ENCODE measurements at places on chromosomes 5 and 9. TPM values are rescaled to one million over a fixed set of nuclear protein-coding genes. Genes with fewer than 3 reads are reported as not detected.

- H3K27ac ChIP-seq: peak overlapping the region; percentile 92
- H3K36me3 ChIP-seq: no peaks in the 10 kb centered on the region
- H3K4me1 ChIP-seq: peaks cover 53% of the 10 kb centered on the region
- H3K27me3 ChIP-seq: no peaks in the 10 kb centered on the region
- no peak for DNase-seq
- no peak overlapping the region for H3K4me3 ChIP-seq
Measured at GRCh38 chr5:150134198-150134588, 21.5 kb downstream of the PDGFRB start.

- H3K27me3 ChIP-seq: no peaks in the 10 kb centered on the region
- DNase-seq: no peak
- no peaks in the 10 kb centered on the region for H3K36me3 ChIP-seq
- H3K4me1 ChIP-seq: no peaks in the 10 kb centered on the region
Measured at GRCh38 chr5:166881802-166882201, 1409.6 kb upstream of the WWC1 start.

The KCNN2 gene
- total RNA-seq: 4.7 TPM

The UHRF2 gene
- 19.7 TPM for total RNA-seq

DNA sequence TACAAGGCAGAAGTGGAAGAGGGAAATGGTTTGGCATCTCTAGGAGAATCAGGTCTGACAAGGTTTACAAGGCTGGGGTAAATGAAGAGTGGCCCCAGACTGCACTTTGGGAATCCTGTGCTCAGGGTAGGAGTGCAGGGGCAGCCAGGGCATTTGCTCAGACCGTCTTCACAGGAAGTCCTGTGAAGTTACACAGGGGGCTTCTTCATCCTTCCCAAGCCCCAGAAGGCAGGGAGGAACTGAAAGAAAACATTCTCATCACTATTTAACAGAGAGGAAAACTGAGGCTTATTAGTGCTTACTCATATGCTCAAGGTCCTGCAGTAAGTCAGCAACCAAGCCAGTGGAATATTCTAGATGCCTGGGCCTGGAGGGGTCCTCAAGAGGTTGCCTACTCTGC is 80.7 kb downstream of the NRG2 start:
- no peaks in the 10 kb centered on the region for H3K36me3 ChIP-seq
- H3K27ac ChIP-seq: no peak overlapping the region
- H3K4me3 ChIP-seq: no peak overlapping the region
- DNase-seq: no peak
- no peaks in the 10 kb centered on the region for H3K27me3 ChIP-seq
- peaks cover 27% of the 10 kb centered on the region for H3K4me1 ChIP-seq

DNA sequence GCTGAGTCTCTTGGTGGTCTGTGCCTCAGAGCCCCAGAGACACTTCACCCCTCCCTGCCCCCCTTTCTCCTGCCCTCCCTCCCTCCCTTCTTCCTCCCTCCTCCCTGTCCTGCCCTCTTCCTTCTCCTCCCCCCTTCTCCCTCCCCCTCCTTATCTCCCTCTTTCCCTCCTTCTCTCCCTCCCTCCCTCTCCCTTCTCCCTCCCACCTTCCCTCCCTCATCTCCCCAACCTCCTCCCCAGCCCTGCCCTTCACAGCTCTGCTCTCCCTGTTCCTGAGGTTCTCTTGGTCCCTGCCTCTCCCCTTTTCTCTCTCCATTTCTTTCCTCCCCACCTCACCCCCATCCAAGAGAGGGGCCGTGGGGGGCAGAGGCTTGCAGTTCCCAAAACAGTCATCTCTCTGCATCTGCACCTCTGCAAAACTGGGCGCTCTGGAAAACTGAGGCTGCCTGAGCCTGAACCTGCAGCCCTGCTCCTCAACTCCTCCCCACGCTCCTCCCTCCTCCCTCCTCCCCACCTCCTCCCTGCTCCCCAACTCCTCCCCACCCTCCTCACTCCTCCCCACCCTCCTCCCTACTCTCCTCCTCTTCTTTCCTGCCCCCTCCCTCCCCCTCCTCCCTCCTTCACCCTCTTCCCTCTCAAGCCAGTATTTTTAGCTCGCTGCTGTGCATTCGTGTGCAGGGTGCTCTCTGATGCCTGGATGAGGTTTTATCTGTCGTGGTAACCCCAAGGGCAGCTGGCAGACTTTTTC is 219.1 kb downstream of the C9orf50 start:
- no peaks in the 10 kb centered on the region for H3K27me3 ChIP-seq
- peaks cover 20% of the 10 kb centered on the region for H3K4me1 ChIP-seq
- peak overlapping the region; percentile 68 for H3K27ac ChIP-seq
- no peak overlapping the region for H3K4me3 ChIP-seq
- no peak for DNase-seq

DNA sequence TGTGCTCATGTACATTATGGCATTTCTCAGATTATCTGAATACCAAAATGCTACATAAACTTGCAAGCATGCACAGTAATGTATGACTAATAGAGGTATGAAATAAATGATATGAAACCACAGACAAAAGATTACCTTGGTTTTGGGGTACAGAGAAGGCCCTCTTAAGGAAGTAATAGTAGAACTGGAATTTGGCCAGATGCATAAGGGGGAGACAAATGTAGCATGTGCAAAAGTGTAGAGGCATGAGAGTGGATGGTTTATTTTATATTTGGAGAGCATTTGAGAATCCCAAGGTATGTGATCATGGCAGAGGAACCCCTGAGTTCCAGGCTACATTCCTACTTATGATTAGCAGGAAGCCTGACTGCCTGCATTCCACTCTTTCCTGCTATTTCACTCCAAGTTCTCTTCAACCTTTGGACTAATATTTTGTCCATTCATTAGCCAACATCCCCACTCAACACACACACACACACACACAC is 74.2 kb downstream of the MAMDC2 start:
- H3K4me3 ChIP-seq: no peak overlapping the region
- peaks cover 4% of the 10 kb centered on the region for H3K36me3 ChIP-seq
- no peak overlapping the region for H3K27ac ChIP-seq
- peaks cover 8% of the 10 kb centered on the region for H3K4me1 ChIP-seq
- DNase-seq: no peak
- H3K27me3 ChIP-seq: no peaks in the 10 kb centered on the region

DNA sequence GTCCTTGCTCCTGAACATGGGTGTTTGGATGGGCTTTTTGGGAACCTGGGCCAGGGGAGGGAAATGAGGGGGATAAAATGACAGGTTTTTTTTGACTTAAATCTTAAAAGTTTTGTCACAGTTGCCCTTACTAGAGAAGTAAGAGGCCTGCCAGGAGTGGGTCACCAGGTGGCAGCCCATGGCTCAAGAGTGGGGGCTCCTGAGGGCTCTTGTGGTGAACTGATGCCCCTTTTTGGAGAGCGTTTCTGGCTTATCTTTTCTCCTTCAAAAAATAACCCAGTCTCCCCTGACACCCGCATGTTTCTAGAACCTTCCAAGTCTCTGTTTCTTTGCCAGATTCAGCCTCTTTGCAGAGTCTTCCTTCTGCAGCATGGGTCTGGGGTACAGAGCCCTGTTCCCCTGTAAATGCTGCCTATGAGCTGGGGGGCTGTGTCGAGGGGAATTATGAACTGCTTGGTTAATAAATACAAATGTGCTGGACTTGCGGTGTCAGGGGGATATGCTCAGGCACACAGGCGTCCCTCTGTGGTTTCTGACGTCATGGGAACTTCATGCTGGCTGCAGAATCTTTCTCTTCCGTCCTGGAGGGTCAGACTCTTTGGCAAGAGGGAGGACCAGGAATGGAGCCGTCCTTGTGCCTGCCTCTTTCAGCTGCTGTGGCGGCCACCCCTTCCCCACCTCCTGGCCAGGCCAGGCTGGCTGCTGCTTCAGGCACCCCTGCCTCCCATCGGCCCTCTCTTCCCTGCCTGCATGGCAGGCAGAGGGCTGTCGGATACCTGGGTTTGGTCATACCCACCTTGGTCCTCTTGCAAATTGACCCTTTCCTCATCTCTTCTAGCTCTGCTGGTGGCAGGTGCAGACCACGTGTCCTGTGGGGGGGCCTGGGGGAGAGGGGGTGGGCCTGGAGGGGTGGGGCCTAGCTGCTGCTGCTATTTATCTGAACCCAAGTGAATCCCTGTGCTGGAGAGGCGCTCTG is 30.1 kb downstream of the PTPA start:
- H3K27ac ChIP-seq: peak overlapping the region; percentile 100
- H3K4me1 ChIP-seq: peaks cover 73% of the 10 kb centered on the region
- peak overlapping the region; percentile 46 for H3K4me3 ChIP-seq
- H3K27me3 ChIP-seq: no peaks in the 10 kb centered on the region
- DNase-seq: peak; percentile 94

- DNase-seq: no peak
- no peaks in the 10 kb centered on the region for H3K36me3 ChIP-seq
- no peaks in the 10 kb centered on the region for H3K4me1 ChIP-seq
- H3K4me3 ChIP-seq: no peak overlapping the region
- H3K27me3 ChIP-seq: no peaks in the 10 kb centered on the region
Measured at GRCh38 chr5:167773668-167774301, 517.7 kb upstream of the WWC1 start.

DNA sequence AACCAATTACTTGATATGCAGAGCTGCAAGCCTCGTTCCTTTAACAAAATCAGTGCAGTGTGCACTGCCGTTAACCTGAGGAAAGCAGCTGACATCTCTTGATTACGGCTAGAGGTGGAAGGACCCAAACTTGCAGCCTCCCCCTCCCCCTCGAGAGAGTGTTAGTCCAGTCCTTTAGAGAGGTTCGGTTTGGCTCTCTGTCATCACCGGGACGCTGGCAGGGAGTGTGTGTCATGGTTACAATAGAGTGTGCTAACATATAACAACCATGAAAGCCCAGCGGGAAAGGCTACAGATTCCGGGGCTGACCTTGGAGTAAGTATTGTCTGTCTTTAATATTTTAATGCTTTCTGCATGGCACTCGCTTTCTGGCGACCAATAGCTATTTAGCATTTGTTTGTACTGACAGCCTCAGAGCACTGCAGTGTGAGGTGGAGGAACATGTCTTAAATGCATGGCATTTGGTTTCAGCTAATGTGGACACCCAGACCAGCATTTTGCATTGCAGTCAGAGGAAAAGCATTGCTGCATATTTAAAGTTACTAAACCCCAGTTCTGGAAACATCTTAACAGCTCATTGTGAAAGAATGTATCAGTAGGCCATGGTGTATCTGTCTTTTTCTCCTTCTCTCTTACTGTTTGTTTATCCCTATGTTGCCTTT is 237.5 kb downstream of the CD180 start:
- peaks cover 38% of the 10 kb centered on the region for H3K4me1 ChIP-seq
- H3K4me3 ChIP-seq: peak overlapping the region; percentile 0
- DNase-seq: peak; percentile 49
- no peaks in the 10 kb centered on the region for H3K27me3 ChIP-seq
- peak overlapping the region; percentile 78 for H3K27ac ChIP-seq

GRCh38 chr5:56459394-56460194 is 226.5 kb upstream of the ANKRD55 start:
- H3K4me3 ChIP-seq: no peak overlapping the region
- H3K36me3 ChIP-seq: no peaks in the 10 kb centered on the region
- H3K4me1 ChIP-seq: peaks cover 46% of the 10 kb centered on the region
- H3K27ac ChIP-seq: peak overlapping the region; percentile 62

The PRRX2 gene
- 0.41 TPM for total RNA-seq

The COL15A1 gene
- 64.8 TPM for total RNA-seq

DNA sequence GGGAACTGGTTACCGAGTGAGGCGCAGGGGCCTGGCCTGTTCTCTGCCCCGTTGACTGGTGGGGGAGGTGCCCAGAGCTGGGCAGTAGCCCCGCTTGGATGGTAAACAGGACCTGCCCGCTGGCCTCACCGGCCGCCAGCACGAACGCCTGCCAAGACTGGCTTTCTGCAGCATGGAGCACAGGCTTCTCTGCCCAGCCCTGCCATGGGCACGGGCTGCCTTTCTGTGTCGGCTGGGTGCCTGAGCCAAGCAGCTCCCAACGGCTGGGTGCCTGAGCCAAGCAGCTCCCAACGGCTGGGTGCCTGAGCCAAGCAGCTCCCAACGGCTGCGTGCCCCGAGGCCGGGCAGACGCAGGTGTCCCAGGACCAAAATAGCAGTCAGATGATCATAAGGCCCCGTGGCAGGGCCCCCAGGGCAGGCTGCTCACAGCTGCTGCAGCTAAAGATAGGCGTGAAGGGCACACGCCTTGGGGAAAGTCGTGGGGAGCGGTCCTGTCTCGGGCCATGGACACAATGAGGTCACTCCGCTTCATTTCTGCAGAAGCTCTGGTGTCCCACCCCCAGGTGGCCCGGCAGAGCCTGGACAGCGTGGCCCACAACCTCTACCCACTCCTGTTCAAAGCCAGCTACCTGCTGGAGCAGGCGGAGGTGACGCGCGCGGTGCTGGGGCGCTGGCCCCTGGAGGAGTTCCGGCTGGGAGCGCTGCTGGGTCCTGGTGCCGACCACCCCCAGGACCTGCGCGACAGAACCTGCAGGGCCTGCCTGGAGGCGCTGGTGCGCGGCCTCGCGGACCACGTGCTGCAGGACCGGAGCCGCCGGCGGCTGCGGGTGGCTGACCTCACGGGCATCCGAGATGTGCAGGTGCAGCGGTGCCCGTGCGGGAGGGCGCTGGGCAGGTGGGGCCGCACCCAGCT is at the start of gene LRRC14B:
Gene LRRC14B, plus strand, starts transcription at position 460 of the 913 bp plus-strand sequence. Its CDS starts 44 bp downstream, at position 504.
- peak within 1 kb of the TSS; percentile 27 for H3K4me3 ChIP-seq
- no peaks in the 10 kb centered on the region for H3K27me3 ChIP-seq

DNA sequence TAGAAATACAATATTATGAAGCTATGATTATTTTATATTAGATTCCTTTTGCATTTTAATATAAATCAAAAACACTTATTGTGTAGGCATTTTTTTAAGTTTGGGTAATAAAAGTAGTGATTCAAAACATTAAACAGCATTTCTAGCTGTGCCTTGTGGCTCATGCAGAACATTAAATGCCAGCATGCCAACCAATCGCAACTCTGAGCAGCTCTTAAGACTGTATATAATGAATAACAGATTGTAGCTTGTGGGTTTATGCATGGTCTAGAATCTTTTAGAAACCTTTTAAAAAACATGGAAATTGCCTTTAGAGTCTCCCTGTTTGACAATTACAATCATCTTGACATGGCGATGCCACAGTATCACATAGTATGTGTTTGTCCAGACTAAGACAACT is 903.8 kb downstream of the EFNA5 start:
- H3K4me3 ChIP-seq: no peak overlapping the region
- DNase-seq: no peak
- H3K27me3 ChIP-seq: no peaks in the 10 kb centered on the region
- no peaks in the 10 kb centered on the region for H3K4me1 ChIP-seq

The ZCCHC7 gene
- 10.8 TPM for total RNA-seq

The GPRIN1 gene
- 0.19 TPM for total RNA-seq

The PURA gene
- total RNA-seq: 21.7 TPM

DNA sequence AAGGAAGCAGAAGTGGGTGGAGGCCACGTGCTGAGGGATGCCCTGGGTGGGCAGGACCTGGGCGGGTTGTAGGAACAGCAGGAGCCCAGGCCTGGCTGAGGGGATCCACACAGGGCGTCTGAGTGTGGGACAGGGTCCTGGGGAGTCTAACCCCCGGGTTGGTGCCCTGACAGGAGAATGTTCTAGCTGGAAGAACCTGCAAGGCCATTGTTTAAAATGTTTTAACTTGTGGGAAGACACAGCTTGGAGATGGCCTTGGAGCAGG is 33.9 kb upstream of the SUSD3 start:
- H3K27me3 ChIP-seq: no peaks in the 10 kb centered on the region
- H3K36me3 ChIP-seq: no peaks in the 10 kb centered on the region
- H3K27ac ChIP-seq: no peak overlapping the region
- no peak overlapping the region for H3K4me3 ChIP-seq
- DNase-seq: no peak
- H3K4me1 ChIP-seq: peaks cover 7% of the 10 kb centered on the region
